ENCODE measurements at places on chromosomes 3 and 15.

- no peak for DNase-seq
Observed at GRCh38 chr3:183189641-183190040, 27.1 kb upstream of the LAMP3 start.

DNA sequence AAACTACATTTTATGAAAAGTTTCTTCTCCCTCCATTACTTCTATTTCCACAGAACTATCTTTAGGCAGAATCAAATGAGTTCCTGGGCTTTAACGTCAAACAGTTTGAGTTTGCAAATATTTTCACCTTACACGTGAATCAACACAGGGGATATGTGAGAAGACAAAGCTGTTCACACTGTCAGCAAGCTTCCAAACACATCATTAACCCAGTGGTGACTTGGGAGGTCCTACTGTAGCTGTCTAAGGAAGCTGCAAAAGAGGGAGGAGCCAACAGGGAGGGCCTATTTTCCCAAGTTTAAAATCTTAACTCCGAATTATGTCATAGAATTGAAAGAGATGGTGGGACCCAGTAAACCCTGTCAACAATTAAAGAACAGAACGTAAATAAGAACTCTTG, 337.8 kb upstream of the DNAJC19 start:
- no peak for DNase-seq

GRCh38 chr3:149487598-149488197, 13.2 kb downstream of the TM4SF4 start:
- DNase-seq: peak; percentile 34

DNA sequence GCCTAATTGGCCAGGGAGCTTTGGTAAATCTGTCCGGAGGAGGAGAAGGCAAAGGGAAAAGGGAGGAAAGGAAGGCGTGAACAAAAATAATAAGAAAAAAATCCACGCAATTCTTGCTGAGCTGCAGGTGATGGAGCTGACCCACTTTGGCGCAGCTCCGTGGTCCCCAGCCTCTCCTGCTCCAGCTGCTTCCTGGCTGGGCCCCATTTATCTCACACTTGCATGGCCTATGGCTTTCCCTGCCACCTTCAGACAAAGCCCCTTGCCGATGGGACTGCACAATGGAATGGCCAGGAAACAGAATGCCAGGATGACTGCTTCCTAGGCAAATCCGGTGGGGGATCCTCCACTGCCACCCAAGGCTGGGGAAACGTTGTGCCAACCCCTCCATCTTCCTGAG, 6.9 kb downstream of the INSYN1 start:
- DNase-seq: no peak

DNA sequence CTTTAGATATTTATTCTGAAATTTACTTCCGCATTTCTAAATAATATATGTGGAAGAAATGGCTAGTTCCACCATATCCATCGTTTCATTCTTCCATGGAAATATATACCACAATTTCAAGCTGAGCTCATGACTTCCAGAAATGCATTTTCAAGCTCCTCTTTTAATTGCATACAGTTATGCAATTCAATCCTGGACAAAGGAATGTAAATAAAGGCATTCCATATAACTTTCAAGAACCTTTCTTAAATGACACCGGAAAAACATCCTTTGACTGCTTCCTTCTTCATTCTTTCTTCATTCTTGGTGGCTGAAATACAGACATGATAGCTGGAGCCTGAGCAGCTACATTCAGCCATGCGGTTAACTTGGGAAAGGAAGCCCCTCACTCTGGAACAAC, 185.2 kb upstream of the GADL1 start:
- no peak for DNase-seq

DNA sequence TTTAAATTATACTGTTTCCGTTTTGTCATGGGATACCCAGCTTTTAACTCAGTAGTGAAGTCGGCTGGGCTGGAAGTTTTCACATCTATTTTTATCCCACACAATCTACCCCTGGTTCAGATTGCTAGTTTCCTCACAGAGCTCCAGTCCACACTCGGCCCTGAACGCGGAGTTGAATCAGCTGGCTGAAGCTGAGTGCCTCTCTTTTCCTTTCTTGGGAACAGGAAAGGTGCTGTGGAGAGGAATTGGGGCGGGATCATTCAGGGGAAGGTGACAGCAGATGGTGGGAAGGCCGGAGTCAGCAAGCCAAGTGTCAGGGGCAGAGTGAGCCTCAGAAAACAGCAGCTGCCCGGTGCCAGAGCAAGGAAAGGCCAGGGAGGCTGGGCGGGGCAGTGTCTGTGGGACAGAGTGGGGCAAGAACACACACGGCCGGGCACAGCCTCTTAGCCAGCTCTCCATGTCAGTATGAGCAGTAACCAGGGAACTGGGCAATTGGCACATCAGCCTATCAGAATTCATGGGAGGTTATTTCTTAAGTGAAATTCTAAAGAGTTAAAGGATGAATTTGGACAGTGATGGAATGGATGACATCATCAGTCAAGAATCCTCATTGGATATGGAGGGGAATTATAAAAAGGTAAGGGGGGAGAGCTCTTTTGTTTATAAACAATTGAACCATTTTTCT, 135.7 kb upstream of the IL12A start:
- no peak for DNase-seq

- DNase-seq: no peak
Observed at GRCh38 chr3:46482632-46483350, 15.0 kb upstream of the RTP3 start.

DNA sequence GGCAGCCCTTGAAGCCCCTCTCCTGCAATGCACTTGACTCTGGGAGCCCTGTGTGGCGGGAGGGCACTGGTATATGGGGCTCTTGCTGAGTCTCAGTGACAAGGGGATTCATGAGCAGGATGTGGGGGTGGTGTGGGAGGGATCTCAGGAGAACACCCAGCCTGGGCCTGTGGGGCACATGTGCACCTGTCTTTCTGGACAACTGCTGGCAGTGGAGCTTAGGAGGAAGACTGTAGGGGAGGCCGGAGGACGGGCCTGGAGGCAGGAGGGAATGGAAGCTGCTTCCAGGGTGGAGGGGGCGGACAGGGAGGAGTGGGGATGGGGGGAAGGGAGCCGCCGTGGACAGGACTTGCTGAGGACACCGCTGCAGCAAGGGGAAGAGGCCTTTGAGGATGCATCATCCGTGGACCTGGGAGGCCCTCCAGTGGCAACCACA, 10.8 kb upstream of the SNRPA1 start:
- no peak for DNase-seq
